ENCODE measurements at places on chromosomes 1 and 21.

GRCh38 chr1:94646786-94647555 is 105.4 kb upstream of the F3 start:
- DNase-seq: no peak

DNA sequence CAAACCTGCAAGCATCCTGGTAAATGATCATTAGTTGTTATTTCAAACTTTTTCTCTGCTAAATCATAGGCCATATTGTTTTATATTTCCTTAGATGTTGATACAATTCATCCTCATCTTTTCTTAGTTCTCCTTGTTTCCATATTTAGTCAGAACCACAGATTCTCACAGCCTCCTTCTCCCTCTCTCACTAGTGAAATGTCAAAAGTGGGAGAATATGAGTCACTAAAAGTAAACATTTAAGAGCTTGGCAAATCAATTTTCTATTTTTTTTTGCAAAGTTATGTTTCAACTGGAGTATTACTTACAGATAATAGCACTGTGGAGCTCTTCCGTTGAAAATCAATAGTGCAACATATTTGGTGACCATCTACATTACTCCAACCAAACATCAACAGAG is 308.8 kb downstream of the COL11A1 start:
- no peak for DNase-seq

GRCh38 chr1:69077633-69078032 is 490.1 kb upstream of the LRRC7 start:
- DNase-seq: no peak

GRCh38 chr1:230215529-230215928 is 148.5 kb downstream of the GALNT2 start:
- DNase-seq: no peak

GRCh38 chr1:192631749-192632148 is 4.2 kb upstream of the RGS13 start:
- no peak for DNase-seq

- no peak for DNase-seq
These were observed 4.2 kb downstream of the ADORA3 start for GRCh38 chr1:111499026-111499785.

GRCh38 chr1:245880754-245881403 is 626.2 kb downstream of the SMYD3 start:
- DNase-seq: no peak

GRCh38 chr21:15264084-15264665 is 199.4 kb upstream of the NRIP1 start:
- no peak for DNase-seq

- no peak for DNase-seq
These were observed 42.9 kb downstream of the CAPZB start for GRCh38 chr1:19442154-19443096.

- DNase-seq: no peak
These were observed 221.3 kb downstream of the PLPP3 start for GRCh38 chr1:56357927-56358690.

GRCh38 chr1:101298663-101299062 is 61.8 kb downstream of the S1PR1 start:
- DNase-seq: no peak

- DNase-seq: no peak
These were observed 58.4 kb downstream of the OVGP1 start for GRCh38 chr1:111369177-111369576.

- no peak for DNase-seq
These were observed 19.0 kb upstream of the SUMO3 start for GRCh38 chr21:44836666-44837471.

- DNase-seq: no peak
These were observed 49.3 kb downstream of the CD34 start for GRCh38 chr1:207861442-207862177.

- DNase-seq: no peak
These were observed 49.7 kb downstream of the PBX1 start for GRCh38 chr1:164608651-164609057.

DNA sequence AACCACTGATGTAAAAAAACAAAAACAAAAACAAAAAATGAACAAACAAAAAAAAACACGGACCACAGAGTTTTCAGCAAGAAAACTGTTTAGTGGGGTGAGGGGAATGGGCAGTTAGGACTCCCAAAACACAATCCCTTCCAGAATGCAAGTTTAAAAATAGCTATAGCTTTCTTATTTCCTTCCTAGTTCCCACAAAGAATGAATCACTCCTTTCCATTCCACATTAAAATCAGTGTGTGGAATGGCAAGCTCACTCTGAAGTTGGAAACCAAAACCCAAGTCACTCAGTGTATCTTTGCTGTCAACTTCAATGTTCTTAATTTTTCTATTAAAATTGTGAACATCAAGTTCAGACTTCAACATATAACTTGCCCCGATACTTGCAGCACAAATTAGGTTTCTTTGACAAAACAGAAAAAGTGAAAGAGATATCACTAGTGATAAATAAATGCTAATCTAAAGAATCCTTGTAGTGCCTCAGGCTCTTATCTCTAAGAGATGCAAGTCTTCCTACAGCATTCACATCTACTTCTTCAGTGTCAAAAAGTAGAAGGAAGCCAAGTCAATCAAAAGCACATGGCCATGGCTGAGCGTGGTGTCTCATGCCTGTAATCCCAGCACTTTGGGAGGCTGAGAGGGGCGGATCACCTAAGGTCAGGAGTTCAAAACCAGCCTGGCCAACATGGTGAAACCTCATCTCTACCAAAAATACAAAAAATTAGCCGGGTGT is 45.5 kb downstream of the TOR3A start:
- no peak for DNase-seq

DNA sequence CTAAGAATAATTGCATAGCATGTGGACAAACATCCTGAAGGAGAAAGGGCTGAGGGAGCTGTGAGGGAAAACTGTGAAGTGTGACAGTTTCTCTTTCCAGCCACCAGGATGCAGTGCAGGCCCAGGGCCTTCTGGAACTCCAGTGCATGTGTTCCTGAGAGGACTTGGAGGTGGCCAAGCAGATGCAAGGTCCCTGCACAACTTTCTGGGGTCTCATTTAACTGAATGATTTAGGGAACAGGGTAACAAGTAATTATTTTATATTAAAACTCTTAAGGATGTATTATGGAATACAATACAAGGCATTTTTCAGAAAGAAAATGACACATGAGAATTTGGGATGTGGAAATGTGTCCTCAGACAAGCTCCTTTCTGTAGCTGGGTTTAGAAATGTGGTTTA is 61.2 kb upstream of the MCOLN3 start:
- DNase-seq: no peak

DNA sequence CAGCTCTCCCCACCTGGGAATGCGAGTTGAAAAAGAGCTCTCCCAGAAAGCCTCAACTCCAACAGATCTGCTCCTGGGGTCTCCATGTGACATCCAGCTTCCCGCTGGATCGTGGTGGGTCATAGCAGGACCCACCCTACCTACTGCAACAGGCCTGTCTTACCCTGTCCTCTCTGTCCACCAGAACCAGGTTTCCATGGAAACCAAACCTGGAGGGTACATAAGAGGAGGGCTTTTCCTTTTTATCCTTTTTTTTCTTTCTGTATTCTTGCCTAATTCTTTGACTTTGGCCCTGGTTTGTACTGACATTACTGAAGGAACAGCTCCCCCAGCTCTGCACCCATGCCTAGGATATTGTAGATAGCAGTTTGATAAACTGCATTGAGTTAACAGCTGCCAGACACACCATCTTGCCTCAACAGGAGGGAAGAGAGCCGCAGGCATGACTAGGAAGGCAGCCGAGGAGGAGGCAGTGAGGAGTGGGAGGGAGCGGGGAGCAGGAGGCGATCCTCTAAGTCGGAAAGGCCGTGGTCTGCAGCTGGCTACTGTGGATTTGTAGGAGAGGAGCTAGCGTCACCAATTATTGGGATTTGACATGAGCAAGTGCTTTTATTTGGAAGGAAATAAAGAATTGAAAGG is 9.7 kb upstream of the FMOD start:
- DNase-seq: no peak

- no peak for DNase-seq
These were observed 17.2 kb downstream of the GNG12 start for GRCh38 chr1:67816095-67816475.

All from RWPE2 (cell line).